ENCODE measurements at places on chromosomes 6 and 20. TPM values are rescaled to one million over a fixed set of nuclear protein-coding genes. Genes with fewer than 3 reads are reported as not detected.
A peak's percentile ranks its signal among the peaks of the same experiment; 100 is the strongest.

DNA sequence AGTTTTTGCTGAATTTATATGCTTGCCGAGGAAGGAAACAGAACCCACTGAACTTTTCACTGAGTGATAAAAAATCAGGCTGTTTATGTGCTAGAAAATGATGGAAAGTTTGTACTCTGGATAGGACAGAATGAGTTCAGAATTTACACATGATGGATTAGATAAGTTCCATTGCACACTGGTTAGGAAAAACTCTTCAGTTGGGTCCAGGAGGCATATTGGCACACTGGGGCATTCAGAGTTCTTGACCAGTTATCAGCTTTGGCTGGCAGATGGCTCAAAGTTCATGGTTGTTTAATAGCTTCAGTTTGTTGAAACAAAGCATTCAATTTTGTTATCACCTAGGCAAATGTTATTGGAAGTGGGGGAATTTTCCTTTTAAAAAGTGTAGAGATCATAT lies 613.3 kb upstream of the SYNCRIP start:
- H3K4me1 ChIP-seq, result peaks cover 22% of the 10 kb centered on the region
- no peak overlapping the region for H3K27ac ChIP-seq
- DNase-seq, result peak; percentile 14

SIRPD gene
- not detected for total RNA-seq

GRCh38 chr20:17295151-17295726 lies 68.4 kb downstream of the PCSK2 start:
- peak; percentile 68 for DNase-seq
- peak overlapping the region; percentile 41 for H3K27ac ChIP-seq
- H3K27me3 ChIP-seq, result no peaks in the 10 kb centered on the region

PRPH2 gene
- 2.5 TPM for total RNA-seq

DNA sequence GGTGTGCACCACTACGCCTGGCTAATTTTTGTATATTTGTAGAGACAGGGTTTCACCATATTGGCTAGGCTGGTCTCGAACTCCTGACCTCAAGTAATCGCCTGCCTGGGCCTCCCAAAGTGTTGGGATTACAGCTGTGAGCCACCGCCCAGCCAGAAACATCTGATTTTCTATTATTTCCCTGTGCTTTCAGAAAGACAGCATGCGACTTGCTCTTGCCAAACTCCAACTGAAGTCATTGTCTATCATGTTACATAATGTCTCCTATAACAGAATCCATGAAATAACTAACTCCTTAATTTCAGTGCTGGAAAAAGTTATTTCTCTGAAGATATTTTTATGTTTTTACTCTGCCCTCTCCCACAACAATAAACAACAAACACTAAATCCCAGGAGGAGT lies 8.5 kb downstream of the RMND1 start:
- H3K4me3 ChIP-seq, result no peak overlapping the region
- DNase-seq, result no peak
- no peaks in the 10 kb centered on the region for H3K36me3 ChIP-seq
- no peaks in the 10 kb centered on the region for H3K27me3 ChIP-seq

DNA sequence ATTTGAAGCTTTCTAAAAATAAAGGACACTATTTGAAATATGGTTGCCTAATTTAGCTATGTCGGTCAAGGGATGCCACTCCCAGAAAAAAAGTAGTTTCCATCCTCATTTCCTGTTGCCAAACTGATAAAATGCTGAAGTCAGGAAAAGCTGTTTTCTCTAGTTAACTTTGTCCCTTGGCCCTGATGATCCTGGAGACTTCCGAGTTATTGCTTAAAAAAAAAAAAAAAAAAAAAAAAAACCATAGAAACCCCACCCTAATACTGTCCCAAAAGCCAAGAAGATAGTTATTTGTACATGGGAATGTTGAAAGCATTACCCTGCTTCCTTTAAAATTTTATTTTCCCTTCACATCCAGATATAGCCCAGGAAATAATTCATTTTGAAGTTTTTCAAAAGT lies 236.7 kb downstream of the SOD2 start:
- no peaks in the 10 kb centered on the region for H3K27me3 ChIP-seq
- H3K36me3 ChIP-seq, result no peaks in the 10 kb centered on the region

DNA sequence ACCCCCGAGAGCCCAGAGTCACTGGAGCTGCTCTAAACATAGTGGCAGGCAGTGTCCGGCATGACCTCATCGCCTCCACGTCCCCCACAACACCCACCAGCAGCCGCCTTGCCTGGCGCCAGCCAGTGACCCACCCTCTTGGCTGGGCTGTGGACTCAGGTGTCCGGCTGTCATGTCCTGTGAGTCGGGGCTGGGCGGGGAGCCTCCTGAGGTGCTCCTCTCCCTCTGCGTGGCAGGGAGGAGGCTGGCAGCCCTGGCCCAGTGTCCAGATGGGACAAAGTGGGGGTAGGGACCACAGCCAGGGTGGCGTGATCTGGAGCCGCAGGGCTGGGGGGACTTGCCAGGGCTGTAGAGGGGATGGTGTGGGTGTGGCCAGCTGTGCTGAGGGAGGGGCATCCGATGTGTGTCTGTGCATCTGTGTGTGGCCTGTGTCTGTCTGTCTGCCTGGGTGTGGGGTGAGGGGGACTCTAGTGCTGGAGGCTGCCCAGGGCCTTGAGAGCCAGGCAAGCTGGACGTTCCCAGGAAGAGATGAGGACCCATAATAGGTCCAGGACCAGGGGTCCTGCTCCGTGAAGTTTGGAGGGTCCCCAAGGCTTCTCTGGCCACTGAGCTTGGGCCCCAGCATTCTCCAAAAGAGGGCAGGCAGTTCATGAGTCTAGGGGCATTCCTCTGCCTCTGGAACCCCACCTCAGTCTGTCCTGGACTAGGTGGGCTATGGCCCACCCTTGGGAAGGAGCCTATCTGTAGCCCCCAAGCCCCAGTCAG lies 2.3 kb upstream of the SOX18 start:
- H3K27ac ChIP-seq, result peak overlapping the region; percentile 35
- peaks cover 4% of the 10 kb centered on the region for H3K36me3 ChIP-seq
- peaks cover 10% of the 10 kb centered on the region for H3K4me1 ChIP-seq
- H3K27me3 ChIP-seq, result peaks cover 4% of the 10 kb centered on the region

- DNase-seq, result no peak
- H3K27me3 ChIP-seq, result no peaks in the 10 kb centered on the region
- H3K4me1 ChIP-seq, result no peaks in the 10 kb centered on the region
- no peak overlapping the region for H3K27ac ChIP-seq
Measured at GRCh38 chr6:34063651-34064050, 82.2 kb downstream of the GRM4 start.

TPD52L1 gene
- total RNA-seq, result 230 TPM

- peaks cover 27% of the 10 kb centered on the region for H3K4me1 ChIP-seq
- no peak for DNase-seq
- H3K36me3 ChIP-seq, result no peaks in the 10 kb centered on the region
- no peak overlapping the region for H3K27ac ChIP-seq
Measured at GRCh38 chr20:41224281-41224680, 86.9 kb downstream of the PLCG1 start.

PPIL6 gene
- 26.3 TPM for total RNA-seq

- no peaks in the 10 kb centered on the region for H3K27me3 ChIP-seq
- H3K4me3 ChIP-seq, result no peak overlapping the region
- no peaks in the 10 kb centered on the region for H3K36me3 ChIP-seq
- H3K4me1 ChIP-seq, result no peaks in the 10 kb centered on the region
Measured at GRCh38 chr6:6858533-6858982, 249.2 kb upstream of the RREB1 start.

GRCh38 chr6:89828988-89829471 lies 650 bp upstream of the CASP8AP2 start:
- H3K27me3 ChIP-seq, result no peaks in the 10 kb centered on the region
- DNase-seq, result no peak
- peak overlapping the region; percentile 53 for H3K4me3 ChIP-seq

- H3K4me1 ChIP-seq, result peaks cover 9% of the 10 kb centered on the region
- no peak for DNase-seq
- H3K27me3 ChIP-seq, result no peaks in the 10 kb centered on the region
- no peak overlapping the region for H3K4me3 ChIP-seq
- H3K36me3 ChIP-seq, result no peaks in the 10 kb centered on the region
Measured at GRCh38 chr6:43490523-43490939, 13.2 kb downstream of the TJAP1 start.

GRCh38 chr6:15036690-15037245 lies 209.1 kb upstream of the JARID2 start:
- no peaks in the 10 kb centered on the region for H3K27me3 ChIP-seq
- H3K4me3 ChIP-seq, result no peak overlapping the region
- H3K27ac ChIP-seq, result peak overlapping the region; percentile 54
- peaks cover 4% of the 10 kb centered on the region for H3K4me1 ChIP-seq
- peak; percentile 97 for DNase-seq
- H3K36me3 ChIP-seq, result no peaks in the 10 kb centered on the region

DNA sequence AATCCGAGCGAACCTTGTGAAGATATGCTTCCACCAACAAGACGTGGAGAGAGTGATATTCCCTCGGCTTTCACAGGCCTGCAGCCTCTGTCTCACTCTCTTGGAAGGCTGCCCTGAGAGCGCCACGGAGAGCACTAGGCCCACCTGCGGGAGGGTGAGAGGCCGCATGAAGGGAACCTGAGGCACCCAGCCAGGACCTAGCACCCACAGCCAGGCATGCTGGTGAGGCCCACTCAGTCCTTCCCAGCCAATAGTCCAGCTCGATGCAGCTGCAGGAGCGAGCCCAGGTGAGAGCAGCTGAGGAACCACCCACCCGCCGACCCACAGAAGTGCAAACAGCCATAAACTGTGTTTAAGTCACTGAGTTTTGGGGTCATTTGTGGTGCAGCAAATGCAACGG lies 227.2 kb downstream of the QKI start:
- H3K4me1 ChIP-seq, result no peaks in the 10 kb centered on the region
- no peaks in the 10 kb centered on the region for H3K36me3 ChIP-seq
- no peak overlapping the region for H3K27ac ChIP-seq
- no peak overlapping the region for H3K4me3 ChIP-seq

GRCh38 chr6:40717411-40718057 lies 130.4 kb upstream of the LRFN2 start:
- no peaks in the 10 kb centered on the region for H3K4me1 ChIP-seq
- H3K27ac ChIP-seq, result no peak overlapping the region
- H3K4me3 ChIP-seq, result no peak overlapping the region
- no peaks in the 10 kb centered on the region for H3K36me3 ChIP-seq

DNA sequence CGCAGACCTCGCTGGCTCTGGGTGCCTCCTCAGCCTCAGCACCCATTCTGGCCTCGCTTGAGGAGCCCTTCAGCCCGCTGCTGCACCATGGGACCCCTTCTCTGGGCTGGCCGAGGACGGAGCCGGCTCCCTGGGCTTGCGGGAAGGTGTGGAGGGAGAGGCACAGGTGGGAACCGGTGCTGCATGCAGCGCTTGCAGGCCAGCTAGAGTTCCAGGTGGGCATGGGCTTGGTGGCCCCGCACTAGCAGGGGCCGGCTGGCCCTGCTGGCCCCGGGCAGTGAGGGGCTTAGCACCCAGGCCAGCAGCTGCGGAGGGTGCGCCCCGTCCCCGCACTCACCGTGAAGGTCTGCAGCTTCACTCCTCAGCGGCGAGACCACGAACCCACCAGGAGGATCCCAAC lies 30.4 kb downstream of the DEFB114 start:
- no peaks in the 10 kb centered on the region for H3K27me3 ChIP-seq
- no peak overlapping the region for H3K27ac ChIP-seq
- no peak overlapping the region for H3K4me3 ChIP-seq
- no peaks in the 10 kb centered on the region for H3K36me3 ChIP-seq
- DNase-seq, result no peak
- H3K4me1 ChIP-seq, result no peaks in the 10 kb centered on the region

GRCh38 chr20:57650266-57650665 lies 30.0 kb upstream of the ZBP1 start:
- H3K27me3 ChIP-seq, result no peaks in the 10 kb centered on the region
- no peaks in the 10 kb centered on the region for H3K4me1 ChIP-seq
- H3K36me3 ChIP-seq, result peaks cover 7% of the 10 kb centered on the region
- H3K27ac ChIP-seq, result no peak overlapping the region
- H3K4me3 ChIP-seq, result no peak overlapping the region

C20orf202 gene
- total RNA-seq, result not detected

DNA sequence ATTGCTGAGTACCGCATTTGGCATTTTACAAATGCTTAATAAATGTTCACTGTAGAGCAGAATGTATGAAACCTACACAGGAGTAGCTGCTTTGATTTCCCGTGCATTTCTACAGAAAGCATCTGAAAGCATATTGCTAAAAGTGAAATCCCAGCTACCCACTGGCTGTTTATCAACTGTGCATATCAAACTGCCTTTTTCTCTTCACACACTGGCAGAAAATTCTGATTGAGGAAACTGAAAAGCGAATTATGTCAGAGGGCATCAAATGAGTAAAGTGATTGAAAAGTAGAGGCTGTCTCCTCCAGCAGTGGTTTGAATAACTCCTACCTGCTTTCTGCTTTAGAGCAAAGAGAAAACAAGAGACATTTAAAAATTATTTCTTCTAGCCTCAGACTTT lies 28.0 kb downstream of the STX11 start:
- H3K27ac ChIP-seq, result no peak overlapping the region
- H3K27me3 ChIP-seq, result no peaks in the 10 kb centered on the region
- H3K4me1 ChIP-seq, result no peaks in the 10 kb centered on the region
- no peak overlapping the region for H3K4me3 ChIP-seq

GRCh38 chr6:35294308-35294945 lies 3.2 kb upstream of the DEF6 start:
- H3K4me3 ChIP-seq, result no peak overlapping the region
- no peak overlapping the region for H3K27ac ChIP-seq
- peaks cover 16% of the 10 kb centered on the region for H3K4me1 ChIP-seq

MDFI gene
- total RNA-seq, result 5.9 TPM

KHDC1 gene
- total RNA-seq, result 2.1 TPM

GRCh38 chr6:36847152-36847551 lies 7.9 kb upstream of the CPNE5 start:
- peaks cover 6% of the 10 kb centered on the region for H3K4me1 ChIP-seq
- no peaks in the 10 kb centered on the region for H3K36me3 ChIP-seq

GPSM3 gene
- 4.2 TPM for total RNA-seq

TREM2 gene
- total RNA-seq, result 1.7 TPM

- H3K4me3 ChIP-seq, result no peak overlapping the region
- H3K4me1 ChIP-seq, result peaks cover 29% of the 10 kb centered on the region
- no peaks in the 10 kb centered on the region for H3K27me3 ChIP-seq
- H3K27ac ChIP-seq, result no peak overlapping the region
- peak; percentile 70 for DNase-seq
- H3K36me3 ChIP-seq, result no peaks in the 10 kb centered on the region
Measured at GRCh38 chr6:110282412-110282811, 75.7 kb downstream of the METTL24 start.

GRCh38 chr6:84877515-84878210 lies 113.3 kb upstream of the TBX18 start:
- DNase-seq, result no peak
- no peaks in the 10 kb centered on the region for H3K36me3 ChIP-seq
- no peaks in the 10 kb centered on the region for H3K27me3 ChIP-seq
- H3K27ac ChIP-seq, result no peak overlapping the region

- peaks cover 22% of the 10 kb centered on the region for H3K36me3 ChIP-seq
- DNase-seq, result peak; percentile 8
Measured at GRCh38 chr20:32168184-32168910, 39.2 kb downstream of the PLAGL2 start.

HDGFL1 gene
- not detected for total RNA-seq

GRCh38 chr6:167077241-167077932 lies 45.5 kb upstream of the CCR6 start:
- H3K4me3 ChIP-seq, result no peak overlapping the region
- H3K27ac ChIP-seq, result no peak overlapping the region
- H3K36me3 ChIP-seq, result no peaks in the 10 kb centered on the region
- no peak for DNase-seq
- H3K27me3 ChIP-seq, result no peaks in the 10 kb centered on the region
- no peaks in the 10 kb centered on the region for H3K4me1 ChIP-seq

GRCh38 chr6:24929242-24929641 lies 6.5 kb downstream of the RIPOR2 start:
- no peak for DNase-seq
- H3K4me1 ChIP-seq, result peaks cover 37% of the 10 kb centered on the region
- no peak overlapping the region for H3K27ac ChIP-seq
- H3K36me3 ChIP-seq, result no peaks in the 10 kb centered on the region
- H3K4me3 ChIP-seq, result no peak overlapping the region
- H3K27me3 ChIP-seq, result no peaks in the 10 kb centered on the region

GRCh38 chr6:134840086-134840867 lies 109.6 kb downstream of the ALDH8A1 start:
- no peaks in the 10 kb centered on the region for H3K27me3 ChIP-seq
- no peak overlapping the region for H3K27ac ChIP-seq
- no peak overlapping the region for H3K4me3 ChIP-seq
- peaks cover 8% of the 10 kb centered on the region for H3K4me1 ChIP-seq
- DNase-seq, result no peak
- no peaks in the 10 kb centered on the region for H3K36me3 ChIP-seq

All from thyroid gland (tissue), 4 donors.